Putamen (tissue), 1 donor: ENCODE measurements at places on chromosomes 5 and 9.

GRCh38 chr9:96246267-96246671 lies 55.7 kb downstream of the HSD17B3 start:
- no peak for DNase-seq

DNA sequence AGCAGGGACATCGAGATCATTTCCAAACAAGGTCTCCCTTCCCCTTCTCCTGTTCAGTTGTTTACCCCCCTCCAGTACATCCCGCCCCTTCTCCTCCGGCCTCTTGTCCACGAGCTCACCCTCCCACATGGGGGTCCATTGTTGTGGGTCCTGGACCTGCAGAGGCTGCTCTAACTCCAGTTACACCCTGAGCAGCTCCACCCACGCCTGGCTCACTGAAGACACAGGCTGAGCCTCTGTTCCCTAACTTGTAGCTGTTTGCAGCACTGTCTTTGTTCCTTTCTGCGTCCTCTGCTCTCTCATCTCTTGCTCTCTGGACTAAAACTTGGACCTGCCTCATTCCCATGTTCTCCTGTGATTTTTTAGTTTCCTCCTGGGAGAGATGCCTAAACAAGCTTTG lies 377.5 kb downstream of the MED10 start:
- DNase-seq = no peak

DNA sequence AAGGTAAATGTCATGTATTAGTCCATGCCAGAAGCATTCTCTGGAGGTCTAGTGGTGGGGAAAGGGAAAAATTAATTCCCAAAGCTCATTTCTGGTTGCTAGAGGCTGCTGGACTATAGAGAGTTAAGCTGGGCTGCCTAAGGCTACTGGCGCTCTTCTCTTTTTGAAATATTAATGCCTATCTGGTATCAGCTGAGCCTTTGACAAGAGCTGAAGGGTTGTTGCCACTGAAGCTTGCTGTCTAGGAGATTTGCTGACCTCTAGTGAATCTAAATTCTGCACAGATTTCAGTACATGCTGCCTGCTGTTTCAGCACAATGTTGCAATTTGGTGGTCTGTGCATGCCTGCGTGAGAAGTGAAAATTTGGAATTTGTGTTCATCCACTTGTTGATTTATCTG lies 29.1 kb upstream of the PLCXD3 start:
- DNase-seq = no peak

DNA sequence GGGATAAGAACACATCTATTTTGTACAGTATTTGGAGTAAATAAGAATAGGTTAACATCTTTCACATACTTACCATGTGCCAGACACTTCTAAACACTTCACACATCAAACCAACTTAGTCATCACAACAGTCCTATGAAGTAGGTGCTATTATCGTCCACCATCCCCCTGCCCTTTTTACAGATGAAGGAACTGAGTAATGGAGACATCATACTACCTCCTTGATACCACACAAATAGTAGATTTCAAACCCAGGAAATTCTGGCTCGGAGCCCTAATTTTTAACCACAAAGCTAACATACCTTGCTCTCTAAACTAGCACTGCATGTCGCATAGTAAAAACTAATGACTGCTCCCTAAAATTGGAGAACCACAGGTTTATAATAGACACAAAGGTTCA lies 4.2 kb upstream of the ZNF366 start:
- no peak for DNase-seq

- peak; percentile 37 for DNase-seq
Observed at GRCh38 chr9:105328872-105329718, 84.6 kb downstream of the SLC44A1 start.

DNA sequence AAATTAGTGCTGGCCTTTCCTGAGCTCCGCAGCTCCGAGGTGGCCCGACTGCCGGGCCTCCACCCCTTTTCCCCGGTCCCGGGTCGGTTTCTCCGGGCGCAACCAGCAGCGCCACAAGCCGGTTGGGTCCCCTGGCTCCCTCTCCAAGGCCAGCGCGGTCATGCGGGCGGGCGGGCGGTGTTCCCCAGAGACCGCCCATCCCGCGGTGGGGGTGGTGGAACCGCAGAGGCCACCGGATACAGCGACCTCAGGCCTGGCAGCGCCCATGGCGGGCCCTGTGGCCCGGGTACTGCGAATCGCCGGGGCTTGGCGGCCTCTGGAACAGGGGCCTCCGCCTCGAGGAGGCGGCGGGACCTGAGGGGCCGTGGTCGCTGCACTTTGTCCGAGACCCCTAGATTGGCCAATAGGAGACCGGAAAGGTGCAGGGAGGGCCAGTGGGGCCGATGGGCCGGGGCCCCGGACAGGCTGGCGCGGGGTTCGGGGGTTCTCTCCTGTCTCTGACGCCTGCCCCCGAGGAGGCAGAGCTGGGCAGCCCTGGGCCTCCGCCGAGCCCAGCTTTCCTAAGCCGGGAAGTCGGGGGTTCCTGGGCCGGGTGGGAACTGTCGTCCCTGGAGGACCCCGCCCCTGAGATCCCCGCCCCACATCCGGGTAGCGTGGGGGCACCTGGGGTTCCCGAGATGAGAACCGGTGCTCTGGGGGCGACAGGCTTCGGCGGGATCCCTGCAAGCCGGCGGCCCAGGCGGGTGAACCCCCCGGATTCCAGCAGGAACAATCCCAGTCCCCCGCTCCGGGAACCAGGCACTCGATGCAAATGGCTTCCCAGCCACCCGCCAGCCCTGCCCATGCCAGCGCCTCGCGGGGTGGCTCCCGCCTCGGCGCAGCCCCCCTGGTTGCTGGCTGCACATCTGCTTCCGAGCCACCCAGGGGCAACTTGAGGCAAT lies 293.9 kb downstream of the ZSWIM6 start:
- peak; percentile 88 for DNase-seq

GRCh38 chr9:4794691-4795090 lies 1.9 kb downstream of the RCL1 start:
- no peak for DNase-seq

- no peak for DNase-seq
Observed at GRCh38 chr5:960551-960950, 48.1 kb upstream of the NKD2 start.

GRCh38 chr9:102054811-102055210 lies 316.4 kb upstream of the GRIN3A start:
- DNase-seq = no peak

- peak; percentile 18 for DNase-seq
Observed at GRCh38 chr9:35490155-35490909, 421 bp downstream of the RUSC2 start.

- DNase-seq = no peak
Observed at GRCh38 chr5:158406884-158407823, 548.2 kb upstream of the CLINT1 start.

GRCh38 chr5:84032324-84032723 lies 311.7 kb upstream of the HAPLN1 start:
- no peak for DNase-seq

- DNase-seq = no peak
Observed at GRCh38 chr5:97085459-97086181, 56.8 kb downstream of the LIX1 start.

DNA sequence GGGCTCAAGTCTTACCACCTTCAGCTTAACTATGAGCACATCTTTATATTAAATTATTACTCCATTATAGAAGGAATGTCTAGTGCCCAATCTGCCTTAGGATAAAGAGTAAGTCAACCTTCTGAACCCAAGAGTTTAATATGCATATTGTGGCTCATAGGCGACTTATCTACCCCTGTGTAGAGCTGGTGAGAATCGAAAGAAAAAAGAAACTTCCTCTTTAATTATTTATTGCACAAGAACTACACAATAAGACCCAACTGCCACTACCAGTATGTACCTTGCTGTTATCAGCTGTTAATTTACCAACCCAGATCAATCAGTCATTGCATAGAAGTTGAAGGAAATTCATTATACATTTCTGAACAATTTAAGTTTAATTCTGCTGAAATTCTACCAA lies 329.1 kb upstream of the SLC24A2 start:
- no peak for DNase-seq

DNA sequence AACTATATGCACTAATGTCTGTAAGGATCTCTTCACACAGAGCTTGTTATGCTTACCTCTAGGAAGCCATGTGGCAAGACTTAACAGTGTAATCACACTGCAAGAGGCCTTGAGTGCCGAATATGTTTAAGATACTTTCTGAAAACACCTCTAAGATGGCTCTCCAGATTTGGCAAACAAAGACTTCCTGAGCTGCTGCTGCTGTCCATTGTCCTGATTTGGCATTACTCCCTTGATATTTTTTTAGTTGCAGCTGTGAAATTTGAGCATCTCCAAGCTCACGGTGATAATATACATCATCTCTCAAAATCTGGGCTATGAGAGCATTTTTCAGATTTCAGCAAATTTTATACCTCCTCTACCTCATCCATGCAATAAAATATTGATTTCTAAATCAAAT lies 384.5 kb upstream of the CDH6 start:
- no peak for DNase-seq

DNA sequence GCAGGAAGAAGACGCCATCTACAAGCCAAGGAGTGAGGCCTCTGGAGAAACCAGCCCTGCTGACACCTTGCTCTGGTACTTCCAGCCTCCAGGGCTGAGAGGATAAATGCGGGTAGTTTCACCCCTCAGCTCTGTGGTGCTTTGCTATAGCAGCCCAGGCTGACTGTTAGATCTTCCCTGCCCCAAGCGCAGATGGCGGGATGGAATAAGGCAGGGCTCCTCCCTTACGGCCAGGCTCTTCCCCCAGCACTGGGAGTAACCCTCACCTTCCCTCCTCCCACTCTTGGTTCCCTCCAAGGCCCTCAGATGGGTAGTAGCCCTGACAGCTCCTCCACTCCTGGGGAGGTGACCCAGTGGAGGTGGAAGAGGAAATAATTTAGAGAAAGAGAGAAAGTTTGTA lies 285.1 kb downstream of the GADD45G start:
- DNase-seq = no peak

- no peak for DNase-seq
Observed at GRCh38 chr5:2105141-2105540, 222.4 kb upstream of the IRX4 start.

- DNase-seq = no peak
Observed at GRCh38 chr5:171092194-171092593, 216.9 kb upstream of the TLX3 start.

DNA sequence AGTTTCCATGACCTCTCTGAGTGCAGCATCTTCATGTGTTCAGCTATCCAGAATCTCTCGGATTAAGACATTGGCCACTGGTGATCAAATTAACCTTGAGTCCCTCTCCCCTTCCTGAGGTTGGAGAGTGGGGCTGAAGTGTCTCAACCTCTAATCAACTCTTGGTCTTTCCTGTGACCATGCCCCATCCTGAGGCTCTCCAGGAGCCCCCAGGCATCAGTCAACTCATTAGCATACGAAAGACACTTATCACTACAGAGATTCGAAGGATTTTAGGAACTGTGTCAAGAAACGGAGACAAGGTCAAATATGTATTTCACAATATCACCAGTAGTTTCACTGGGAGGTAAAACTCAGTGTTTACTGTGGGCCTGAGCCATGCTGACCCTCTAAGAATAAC lies 130.2 kb upstream of the CCDC152 start:
- no peak for DNase-seq

GRCh38 chr9:128375865-128376264 lies 4.7 kb downstream of the URM1 start:
- no peak for DNase-seq

DNA sequence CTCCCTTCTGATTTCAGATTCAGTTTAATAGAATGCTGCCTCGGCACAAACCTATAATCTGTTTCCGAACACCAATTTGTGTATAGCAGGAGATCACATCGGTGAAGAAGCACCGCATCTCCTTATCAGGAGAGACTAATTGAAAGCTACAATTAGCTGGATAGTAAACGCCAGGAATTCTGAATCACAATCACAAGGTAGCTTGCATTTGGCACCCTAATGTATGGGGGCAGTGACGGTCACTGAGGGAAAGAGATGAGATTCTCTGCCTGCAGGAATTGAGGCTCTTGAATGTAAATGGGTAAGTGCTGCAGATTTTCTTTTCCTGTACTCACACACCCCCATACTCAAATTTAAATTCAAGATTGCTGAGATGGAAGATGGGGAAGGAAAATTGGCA lies 373.6 kb upstream of the ZNF608 start:
- no peak for DNase-seq

- peak; percentile 39 for DNase-seq
Observed at GRCh38 chr5:81552852-81553566, 159.1 kb upstream of the ACOT12 start.

DNA sequence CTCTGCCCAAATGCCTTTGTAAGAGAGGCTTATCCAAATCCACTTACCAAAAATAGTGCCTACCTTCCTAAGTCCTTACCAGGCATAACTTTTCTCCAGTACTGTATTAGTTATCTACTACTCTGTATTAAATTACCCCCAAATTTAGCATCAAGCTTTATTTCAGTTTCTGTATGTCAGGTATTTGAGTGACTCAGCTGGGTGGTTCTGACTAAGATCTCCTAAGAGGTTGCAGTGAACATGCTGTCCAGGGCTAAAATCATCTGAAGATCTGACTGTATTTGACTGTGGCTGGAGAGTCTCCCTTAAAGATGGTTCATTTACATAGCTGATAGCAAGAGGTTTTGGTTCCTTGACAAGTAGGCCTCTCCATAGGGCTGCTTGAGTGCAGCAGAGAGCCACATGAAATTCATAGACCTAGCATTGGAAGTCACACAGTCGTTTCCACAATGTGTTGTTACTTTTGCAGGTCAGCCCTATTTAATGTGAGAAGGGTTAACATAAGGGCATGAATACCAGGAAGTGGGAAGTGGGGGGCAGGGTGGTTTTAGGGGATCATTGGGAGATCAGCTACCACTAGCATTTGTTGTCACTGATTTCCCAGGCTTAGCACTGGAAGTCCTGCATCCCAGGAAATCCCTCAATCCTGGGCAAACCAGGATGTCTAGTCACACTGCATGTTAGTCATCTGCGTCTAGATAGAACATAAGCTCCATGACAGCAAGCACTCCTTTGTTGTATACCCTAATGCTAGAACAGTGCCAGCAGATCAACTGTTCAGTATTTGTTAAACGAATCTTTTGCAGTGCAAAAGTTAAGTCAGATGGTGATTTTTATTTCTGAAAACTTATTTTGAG lies 2.0 kb upstream of the ZNF622 start:
- no peak for DNase-seq

GRCh38 chr9:109894921-109895758 lies 115.1 kb downstream of the PALM2AKAP2 start:
- DNase-seq = no peak

DNA sequence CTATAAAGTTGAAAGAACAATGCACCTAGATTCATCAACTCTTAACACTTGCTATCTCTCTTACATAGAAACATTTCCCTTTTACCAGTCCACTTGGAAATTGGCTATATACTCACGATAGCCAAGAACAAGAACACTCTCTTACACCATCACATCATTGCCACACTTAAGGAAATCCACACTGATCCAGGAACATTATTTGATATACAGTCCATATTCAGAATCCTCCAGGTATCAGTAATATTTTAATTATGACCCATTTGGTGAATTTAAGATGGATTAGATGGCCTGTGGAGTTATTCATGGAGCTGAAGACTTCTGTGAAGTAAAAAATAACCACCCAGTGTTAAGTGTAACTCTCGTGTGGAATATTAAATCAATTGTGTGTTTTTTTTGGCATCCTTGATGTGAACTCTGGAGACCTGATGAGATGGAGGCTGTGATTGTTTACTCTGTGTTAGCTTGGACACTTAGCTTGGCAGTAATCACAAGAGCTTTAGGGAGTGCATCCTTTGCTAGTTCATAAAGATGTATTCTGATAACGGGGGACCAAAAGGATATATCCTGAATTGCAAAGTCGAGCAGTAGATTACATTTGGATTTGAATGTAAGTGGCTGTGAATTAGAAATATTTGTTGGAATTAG lies 52.0 kb upstream of the ABL1 start:
- DNase-seq = no peak

GRCh38 chr9:127140842-127141675 lies 18.6 kb upstream of the ANGPTL2 start:
- DNase-seq = no peak

- DNase-seq = no peak
Observed at GRCh38 chr9:93035821-93036351, 22.6 kb upstream of the SUSD3 start.

GRCh38 chr5:21895766-21896350 lies 957.3 kb downstream of the CDH12 start:
- no peak for DNase-seq
